Putamen (tissue), 1 donor: ENCODE measurements at places on chromosomes 6 and 20.

DNA sequence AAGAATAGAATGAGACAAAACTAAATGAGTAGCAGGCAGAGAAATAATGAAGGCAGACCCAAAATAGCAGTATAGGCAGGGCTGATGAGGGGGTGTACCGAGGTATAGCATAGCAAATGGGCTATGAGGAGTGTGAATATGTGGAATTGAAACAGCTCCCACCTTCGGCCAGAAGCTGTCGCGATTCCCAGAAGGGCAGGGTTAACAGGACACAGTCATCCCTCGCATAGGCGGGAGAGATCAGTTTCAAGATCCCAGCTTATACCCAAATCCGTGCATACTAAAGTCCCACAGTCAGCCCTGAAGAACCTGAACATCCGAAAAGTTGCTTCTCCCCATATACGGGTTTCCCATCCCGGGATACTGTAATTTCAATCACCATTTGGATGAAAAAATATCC is 82.7 kb downstream of the PTPRK start:
- no peak for DNase-seq

GRCh38 chr20:35369804-35370203 is 42.0 kb downstream of the UQCC1 start:
- no peak for DNase-seq

- no peak for DNase-seq
These were observed 21.6 kb downstream of the NAPB start for GRCh38 chr20:23399568-23400241.

GRCh38 chr20:37161830-37162549 is 17.1 kb upstream of the RPN2 start:
- DNase-seq = no peak

GRCh38 chr20:38728191-38728781 is 4.0 kb downstream of the SLC32A1 start:
- no peak for DNase-seq

DNA sequence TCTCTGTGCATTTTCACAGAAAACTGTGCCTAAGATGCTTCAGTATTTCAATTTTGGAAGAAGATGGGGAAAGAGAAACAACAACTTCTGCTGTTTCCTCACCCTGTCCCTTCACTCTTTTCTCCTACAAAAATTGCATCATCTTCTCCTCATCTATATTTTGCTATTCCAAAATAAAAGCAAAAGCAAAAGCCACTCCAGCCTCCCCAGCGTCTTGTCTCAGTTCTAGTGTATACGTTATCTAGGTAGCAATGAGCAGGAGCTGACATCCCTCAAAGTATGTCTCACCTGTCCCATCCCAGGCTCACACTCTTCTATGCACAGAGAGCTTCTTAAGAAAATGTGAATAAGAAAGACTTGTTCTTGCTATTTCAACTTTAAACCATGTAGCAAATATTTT is 163.8 kb upstream of the TAB2 start:
- DNase-seq = no peak

DNA sequence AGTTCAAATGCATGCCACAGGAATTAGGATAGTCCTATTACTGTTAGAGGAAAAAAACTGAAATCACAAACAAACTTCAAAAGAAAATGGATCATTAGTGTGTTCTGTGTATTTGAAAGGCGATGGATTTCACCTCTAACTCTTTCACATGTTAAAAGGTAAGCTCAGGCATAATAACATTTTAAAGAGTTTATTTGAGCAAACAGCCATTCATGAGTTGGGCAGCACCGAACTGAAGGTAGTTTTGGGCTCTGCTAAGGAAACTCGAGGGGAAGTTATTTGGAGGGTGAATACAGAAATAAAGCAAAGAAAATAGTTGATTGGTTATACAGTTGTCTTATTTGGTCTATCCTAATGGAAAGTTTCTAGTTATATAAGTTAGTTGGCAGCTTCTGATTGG is 546.5 kb upstream of the POU3F2 start:
- DNase-seq = no peak

DNA sequence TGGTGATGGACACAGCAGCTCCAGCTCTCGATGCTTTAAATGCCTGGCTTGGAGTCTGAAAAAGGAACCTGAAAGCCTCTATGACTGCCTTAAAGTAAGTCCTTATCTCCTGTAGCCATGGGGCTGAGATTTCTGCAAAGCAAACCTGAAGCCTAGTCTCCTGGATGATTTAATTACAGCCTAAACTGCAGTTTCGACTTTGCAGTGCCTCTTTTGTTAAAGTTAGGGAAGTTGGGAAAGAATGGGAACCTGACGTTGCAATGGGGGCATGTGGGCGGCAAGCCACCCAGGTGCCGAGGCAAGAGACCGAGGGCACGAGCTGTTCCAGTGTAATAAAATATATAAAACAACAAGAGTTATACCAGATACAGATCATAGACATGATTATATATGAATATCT is 11.7 kb upstream of the TCFL5 start:
- DNase-seq = no peak

GRCh38 chr6:49646130-49646824 is 9.6 kb upstream of the RHAG start:
- DNase-seq = no peak

DNA sequence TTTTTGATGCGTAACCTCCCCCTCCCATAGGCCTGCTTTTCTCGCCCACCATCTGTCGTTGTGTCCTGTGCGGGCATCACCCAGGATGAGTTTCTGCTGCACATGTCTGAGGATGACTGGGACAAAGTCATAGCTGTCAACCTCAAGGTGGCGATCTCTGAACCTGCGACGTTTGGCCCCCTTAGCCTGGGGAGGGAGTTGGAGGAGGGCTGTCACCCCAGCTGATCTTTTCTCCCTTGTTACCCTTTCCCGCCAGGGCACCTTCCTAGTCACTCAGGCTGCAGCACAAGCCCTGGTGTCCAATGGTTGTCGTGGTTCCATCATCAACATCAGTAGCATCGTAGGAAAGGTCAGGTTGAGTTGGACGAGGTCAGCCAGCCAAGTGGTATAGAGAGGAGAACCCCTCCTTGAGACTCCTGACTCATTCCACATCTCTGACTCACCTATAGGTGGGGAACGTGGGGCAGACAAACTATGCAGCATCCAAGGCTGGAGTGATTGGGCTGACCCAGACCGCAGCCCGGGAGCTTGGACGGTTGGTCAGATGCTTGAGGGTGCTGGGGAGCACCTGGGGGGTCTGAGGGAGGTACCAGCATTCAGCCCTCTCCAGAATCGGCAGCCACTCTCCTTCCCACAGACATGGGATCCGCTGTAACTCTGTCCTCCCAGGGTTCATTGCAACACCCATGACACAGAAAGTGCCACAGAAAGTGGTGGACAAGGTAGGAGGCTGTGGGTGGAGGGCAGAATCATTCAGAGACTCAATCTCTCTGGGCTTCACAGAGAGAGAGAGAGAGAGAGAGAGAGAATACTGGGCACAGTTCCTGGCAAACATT is 954 bp downstream of the HSD17B8 start:
- no peak for DNase-seq

DNA sequence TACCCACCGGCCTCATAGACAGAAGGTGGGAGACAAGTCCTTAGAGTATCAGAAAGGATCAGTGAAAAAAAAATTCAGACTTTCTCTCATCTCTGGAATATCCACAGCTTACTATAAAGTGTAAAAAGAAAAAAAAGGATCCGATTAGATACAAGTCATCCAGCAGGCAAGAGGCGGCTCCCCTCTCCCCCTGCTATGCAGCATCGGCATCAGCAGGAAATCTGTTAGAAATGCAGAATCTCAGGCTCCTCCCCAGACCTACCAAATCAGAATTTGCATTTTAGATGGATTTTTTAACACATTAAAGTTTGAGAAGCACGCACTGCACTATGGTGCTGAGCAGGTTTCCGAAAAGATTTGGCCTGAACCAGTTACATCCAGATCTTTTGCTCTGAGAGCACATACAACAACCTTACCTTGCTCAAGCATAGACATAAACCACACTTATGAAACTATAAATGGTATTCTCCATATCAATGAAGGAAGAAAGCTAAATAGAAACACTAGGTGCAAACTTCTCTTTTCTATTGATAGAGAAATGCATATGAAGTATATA is 117.0 kb upstream of the POU3F2 start:
- no peak for DNase-seq

DNA sequence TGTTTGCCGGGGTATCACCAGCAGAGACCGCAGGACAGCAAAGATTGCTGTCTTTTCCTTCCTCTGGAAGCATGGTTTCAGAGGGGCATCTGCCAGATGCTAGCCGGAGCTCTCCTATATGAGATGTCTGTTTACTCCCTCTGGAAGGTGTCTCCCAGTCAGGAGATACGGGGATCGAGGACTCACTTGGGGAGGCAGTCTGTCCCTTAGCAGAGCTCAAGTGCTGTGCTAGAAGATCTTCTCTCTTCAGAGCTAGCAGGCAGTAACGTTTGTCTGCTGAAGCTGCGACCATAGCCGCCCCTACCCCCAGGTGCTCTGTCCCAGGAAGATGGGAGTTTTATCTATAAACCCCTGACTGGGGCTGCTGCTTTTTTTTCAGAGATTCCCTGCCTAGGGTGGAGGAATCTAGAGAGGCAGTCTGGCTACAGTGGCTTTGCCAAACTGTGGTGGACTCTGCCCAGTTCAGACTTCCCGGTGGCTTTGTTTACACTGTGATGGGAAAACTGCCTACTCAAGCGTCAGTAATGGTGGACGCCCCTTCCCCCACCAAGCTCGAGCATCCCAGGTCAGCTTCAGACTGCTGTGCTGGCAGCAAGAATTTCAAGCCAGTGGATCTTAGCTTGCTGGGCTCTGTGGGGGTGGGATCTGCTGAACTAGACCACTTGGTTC is 133.0 kb upstream of the FLRT3 start:
- no peak for DNase-seq

DNA sequence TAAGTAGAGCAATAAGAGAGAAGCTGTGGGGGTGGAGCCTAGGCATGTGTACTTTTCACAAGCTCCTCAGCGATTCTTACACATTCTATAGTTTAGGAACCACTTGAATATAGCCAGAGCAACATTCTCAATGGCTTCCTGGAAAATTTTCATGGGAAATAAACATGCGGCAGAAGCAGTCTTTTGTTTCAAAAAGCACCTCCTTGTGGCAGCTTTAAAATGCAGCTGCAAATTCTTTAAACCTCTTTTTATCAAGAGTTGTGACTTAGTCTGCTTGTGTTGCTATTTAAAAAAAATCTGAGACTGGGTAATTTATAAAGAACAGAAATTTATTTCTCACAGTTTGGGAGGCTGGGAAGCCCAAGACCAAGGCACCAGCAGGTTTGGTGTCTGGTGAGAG is 23.8 kb downstream of the NKX2-2 start:
- DNase-seq = no peak

DNA sequence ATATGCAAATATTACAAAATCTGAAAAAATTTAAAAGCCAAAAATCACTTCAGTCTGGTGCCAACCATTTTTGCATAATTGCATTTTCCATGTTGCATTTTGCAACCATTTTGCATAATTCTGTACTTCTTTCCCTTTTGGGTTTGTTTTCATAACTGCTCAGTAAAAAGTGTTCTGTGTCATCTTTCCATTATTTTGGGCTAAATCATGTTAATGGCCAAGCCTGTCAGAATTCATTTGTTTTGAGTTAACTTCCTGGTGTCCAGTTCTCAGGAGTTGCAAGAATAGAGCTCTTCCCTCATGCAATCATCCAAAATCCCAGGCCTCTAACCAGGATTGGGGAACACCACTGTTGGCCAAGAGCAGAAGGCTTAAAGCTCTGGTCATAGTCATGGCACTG is 133.6 kb downstream of the MTHFD1L start:
- DNase-seq = no peak

- no peak for DNase-seq
These were observed 757 bp upstream of the SAMD3 start for GRCh38 chr6:130223508-130223907.

GRCh38 chr6:90120327-90120726 is 176.3 kb downstream of the BACH2 start:
- no peak for DNase-seq

- no peak for DNase-seq
These were observed 14.6 kb downstream of the TXLNB start for GRCh38 chr6:139277161-139277560.

- no peak for DNase-seq
These were observed 575.3 kb downstream of the FRK start for GRCh38 chr6:115485400-115485799.

GRCh38 chr6:47545223-47545622 is 67.6 kb downstream of the CD2AP start:
- no peak for DNase-seq

GRCh38 chr6:31666337-31666965 is 571 bp downstream of the CSNK2B start:
- DNase-seq = no peak

- peak; percentile 58 for DNase-seq
These were observed 2.8 kb upstream of the FANCE start for GRCh38 chr6:35449287-35449881.

DNA sequence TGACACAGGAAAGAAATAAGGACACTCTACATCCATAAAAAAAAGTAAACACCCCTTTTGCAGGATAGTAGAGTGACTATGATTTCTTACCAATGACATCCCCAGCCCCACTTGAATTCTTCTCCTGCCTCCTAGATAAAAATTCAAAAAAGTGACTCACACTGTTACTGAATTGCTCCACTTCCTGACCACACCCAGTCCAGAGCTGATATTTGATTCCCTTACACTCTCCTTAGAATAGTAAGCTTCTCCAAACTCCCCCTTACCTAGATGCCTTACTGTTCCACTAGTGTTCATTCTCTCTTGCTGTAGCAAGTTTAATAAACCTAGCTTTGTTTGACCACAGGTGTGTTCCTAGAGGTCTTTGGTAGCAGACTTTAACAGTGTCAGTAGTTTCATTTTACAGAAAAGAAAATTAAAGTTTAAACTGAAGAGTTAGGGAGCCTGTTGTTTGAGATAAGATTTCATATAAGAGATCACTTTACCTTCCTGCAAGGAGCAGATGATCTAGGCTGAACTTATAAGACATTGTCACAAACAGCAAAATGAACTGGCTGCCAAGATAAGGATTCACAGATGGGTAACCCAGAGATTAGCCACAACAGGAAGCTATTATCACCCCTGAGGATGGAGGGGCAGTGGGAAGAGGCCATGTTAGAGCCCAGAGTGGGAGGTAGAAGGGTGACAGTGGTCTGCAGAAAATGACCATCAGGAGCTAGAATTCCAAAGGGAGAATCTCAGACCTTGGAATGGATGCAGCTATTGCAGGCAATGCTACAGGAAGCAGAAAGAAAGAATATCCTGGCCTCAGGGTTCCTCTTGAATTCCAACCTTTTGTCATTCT is 28.4 kb upstream of the BTN3A2 start:
- no peak for DNase-seq

DNA sequence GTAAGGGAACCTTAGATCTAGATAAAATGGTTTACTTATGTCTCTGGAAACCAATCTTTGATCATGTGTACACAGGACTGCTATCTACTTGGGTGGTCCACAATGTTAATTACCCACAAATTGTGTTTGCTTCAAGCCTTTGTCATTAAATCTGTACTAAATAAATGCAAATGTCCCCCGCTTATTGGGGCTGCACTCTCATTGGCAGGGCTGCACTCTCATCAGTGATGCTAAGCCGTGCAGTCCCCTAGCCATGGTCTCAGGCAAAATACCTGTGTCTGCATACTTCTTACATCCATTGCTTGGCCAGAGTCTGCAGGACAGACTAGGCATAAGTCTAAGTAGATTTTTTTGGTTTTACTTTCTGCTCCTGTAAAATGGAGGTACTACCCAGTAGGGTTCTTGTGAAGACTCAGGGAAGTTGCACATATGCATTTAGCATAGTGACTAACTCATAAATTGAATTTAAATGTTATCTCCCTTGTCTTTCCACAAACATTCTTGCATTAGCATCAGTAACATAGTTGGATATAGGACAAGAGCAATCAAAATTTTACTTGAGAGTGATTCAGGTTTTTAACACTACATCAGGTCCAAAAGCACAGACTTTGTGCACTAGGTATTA is 117.4 kb downstream of the ASCC3 start:
- DNase-seq = no peak

- no peak for DNase-seq
These were observed 1.7 kb downstream of the COL11A2 start for GRCh38 chr6:33190504-33191107.
